ENCODE measurements at places on chromosomes 4 and X.

DNA sequence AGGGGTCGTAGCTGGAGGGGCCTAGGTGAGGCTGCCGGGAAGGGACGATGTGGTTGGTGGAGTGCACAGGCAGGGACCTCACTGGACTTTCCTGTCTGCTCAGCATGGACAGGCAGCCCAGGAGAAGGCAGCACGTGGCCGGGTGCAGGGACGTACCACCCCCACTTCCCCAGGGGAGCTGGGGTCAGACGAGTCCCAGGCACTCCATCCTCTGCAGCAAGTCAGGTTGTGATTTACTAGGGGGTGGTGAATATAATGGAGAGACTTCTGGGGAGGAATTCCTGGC lies 1.5 kb upstream of the CTBP1 start:
- DNase-seq: no peak

- DNase-seq: no peak
Observed at GRCh38 chrX:37722595-37722994, 37.0 kb downstream of the XK start.

GRCh38 chr4:146340798-146341197 lies 126.5 kb downstream of the REELD1 start:
- DNase-seq: no peak

GRCh38 chr4:155220025-155220424 lies 11.6 kb downstream of the NPY2R start:
- no peak for DNase-seq
